ENCODE measurements at places on chromosomes 12 and 14. TPM values are rescaled to one million over a fixed set of nuclear protein-coding genes. Genes with fewer than 3 reads are reported as not detected.
A peak's percentile ranks its signal among the peaks of the same experiment; 100 is the strongest.

DNA sequence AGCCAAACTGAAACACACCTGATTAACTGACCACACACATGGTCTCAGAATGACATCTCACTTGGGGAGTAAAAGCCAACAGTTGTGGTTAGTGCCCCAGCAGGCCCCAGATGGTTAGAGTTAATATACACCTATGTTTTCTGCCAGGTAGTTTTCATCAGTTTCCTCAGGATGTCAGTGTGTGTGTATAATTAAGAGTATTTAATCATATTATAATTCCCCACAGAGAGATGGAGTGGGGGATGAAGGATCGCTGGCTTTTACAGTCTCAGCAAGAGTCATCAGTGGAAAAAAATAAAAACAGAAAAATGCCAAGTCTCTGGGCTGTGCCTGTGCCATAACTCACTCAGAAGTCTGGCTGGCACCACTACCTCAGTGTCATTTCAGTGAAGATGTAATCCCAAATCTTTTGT is 412.5 kb downstream of the ZFP36L1 start:
- no peak for DNase-seq

Gene CPNE8
- total RNA-seq: 20.5 TPM

DNA sequence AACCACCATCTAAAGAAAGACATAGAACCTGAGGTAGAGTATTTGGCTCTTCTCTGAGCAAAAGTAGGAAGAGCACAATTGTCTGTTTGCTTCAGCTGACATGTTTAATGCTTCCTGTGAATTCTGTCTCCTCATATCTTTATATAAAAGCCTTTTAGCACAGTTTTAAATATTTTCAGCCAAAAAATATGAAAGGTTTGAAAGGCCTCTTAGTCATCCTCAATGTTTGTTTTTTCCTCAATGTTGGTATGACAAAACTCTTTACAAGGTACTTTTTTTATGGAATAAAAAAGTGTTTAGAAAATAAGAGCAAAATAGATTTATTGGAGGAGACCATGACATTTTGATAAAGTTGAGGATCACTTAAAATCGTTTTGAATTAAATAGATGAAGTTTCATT is 360.9 kb downstream of the NAV3 start:
- no peak for DNase-seq

Gene NANOG
- 0.84 TPM for total RNA-seq

DNA sequence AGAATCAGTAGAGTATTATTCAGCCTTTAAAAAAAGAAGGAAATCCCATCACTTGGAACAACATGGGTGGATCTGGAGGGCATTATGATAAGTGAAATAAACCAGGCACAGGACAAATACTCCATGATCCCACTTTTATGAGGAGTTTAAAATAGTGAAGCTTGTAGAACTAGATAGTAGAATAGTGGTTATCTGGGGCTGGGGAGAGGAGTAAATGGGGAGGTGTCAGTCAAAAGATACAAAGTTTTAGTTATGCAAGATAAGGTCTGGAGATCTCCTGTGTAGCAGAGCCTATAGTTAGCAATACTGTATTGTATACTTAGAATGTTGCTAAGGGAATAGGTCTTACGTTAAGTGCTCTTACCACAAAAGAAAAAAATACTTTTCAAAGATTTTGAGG is 64.9 kb downstream of the RIC8B start:
- DNase-seq: no peak

DNA sequence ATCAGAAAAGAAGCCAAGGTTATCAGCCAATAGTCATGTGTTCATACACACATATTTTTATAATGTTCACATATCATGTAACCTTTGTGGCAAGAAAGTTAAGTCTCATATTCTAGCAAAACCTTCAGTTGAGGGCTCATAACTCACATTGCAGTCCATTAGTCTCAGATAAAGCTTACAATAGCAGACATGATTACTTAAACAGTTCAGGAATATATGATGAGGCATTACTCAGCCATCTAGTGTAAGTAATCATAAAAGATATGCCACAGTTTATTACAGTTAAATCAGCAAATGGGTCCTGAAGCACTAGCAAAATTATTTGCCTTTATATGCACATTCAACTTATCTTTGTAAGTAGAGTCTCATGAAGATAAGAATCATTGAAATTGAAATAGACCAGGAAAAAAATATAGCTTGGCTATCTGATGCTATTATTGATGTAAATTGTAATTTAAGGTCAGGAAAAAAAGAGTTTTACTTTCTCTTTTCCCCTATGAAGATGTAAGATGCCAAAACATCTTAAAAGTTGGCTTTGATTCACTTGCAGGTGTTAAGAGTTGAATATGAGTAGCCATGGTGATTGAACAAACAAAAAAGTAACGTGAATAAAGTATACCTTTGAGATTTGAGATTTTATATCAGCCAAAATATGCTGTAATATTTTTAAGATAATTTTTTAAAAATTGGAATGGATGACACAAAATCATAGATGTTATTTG is 537.0 kb downstream of the SLC6A15 start:
- DNase-seq: no peak

- DNase-seq: no peak
Observed at GRCh38 chr12:110165540-110166159, 41.5 kb downstream of the IFT81 start.

GRCh38 chr14:65003394-65003793 is 16.7 kb downstream of the FNTB start:
- no peak for DNase-seq

GRCh38 chr14:79665556-79665955 is 545.7 kb downstream of the DIO2 start:
- DNase-seq: no peak

DNA sequence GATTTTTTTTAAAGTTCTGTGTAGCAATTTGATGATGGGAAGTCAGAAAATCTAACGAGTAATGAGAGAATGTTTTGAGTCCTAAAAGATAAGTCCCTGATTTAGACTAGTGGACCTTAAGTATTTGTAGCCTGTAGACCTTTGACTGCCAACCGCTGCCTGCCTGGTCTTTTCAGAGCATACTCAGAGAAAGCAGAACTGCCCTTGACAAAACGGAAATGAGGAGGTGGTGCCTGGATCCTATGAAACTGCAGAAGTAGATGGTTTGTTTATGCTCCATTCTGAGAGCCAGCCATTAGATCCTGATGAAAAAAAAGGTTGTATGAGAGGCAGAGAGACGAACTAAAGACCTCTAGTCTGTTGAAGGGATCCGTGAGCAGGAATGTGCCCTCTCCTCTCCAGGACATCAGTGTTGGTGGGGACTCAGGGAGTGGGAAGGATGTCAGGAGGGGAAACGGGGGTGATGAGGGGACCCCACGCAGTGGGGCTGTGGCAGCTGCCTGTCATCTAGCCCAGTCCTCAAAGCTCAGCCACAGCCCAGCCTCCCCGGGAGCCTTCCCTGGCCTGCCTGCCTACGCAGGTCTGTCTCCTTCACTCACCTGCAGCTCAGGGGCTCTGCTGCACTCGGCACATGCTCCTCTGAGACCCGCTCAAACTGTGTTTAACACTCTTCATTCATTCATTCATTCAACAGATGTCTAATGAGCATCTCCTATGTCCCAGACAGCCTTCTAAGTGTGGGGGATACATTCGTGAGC is 447.5 kb downstream of the AACS start:
- DNase-seq: no peak

DNA sequence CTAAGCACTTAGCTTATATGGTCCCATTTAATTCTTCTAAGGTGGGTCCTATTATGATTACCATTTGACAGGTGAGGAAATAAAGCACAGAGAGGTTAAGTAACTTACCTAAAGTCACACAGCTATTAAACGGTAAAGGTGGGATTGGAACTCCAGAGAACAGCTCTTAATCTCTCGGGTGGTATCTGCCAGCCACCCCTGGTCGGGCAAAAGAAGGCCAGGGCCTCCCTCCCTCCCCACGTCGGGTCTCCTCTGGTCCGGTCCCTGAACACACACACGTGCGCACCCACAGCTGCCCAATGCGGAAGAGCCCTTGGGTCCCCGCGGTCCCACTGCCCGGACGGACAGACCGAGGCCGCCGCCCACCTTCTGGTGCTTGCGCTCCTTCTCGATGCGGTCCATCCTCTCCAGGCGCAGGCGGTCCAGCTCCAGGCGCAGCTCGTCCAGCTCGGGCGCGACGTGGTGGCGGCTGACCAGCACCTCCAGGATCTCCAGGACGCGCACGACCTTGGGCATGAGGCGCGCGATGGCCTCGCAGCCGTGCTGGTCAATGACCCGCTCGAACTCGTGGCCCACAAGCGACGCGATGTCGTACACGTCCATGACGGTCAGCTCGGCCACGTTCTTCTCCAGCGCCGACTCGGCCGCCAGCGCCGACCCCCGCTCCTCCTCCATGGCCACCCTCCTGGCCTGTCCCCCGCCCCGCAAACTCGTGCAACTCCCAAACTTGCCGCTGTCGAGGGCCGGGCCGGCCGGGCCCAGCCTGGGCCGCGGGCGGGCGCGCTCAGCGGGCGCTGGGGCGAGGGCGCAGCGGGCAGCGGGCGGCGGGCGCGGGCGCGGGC is 490 bp downstream of the RILPL1 start:
- DNase-seq: peak; percentile 23

Gene NRXN3
- 52.2 TPM for total RNA-seq

- no peak for DNase-seq
Observed at GRCh38 chr14:78302841-78303240, 132.7 kb downstream of the NRXN3 start.

Gene RGS6
- 67.2 TPM for total RNA-seq

Gene SLC25A21
- total RNA-seq: 0.42 TPM

- DNase-seq: no peak
Observed at GRCh38 chr12:38771871-38772270, 133.5 kb downstream of the CPNE8 start.

Gene ZBTB39
- total RNA-seq: 5.3 TPM

DNA sequence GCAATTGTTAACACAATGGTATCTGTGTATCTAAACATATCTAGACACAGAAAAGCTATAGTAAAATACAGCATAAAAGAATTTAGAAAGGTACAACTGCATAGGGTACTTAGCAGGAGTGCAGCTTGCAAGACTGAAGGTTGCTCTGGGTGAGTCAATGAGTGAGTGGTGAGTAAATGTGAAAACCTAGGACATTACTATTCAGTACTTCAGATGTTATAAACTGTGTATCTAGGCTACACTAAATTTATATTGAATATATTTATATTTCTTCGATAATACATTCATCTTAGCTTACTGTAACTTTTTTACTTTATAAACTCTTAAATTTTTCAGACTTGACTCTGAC is 409.0 kb upstream of the DCN start:
- DNase-seq: no peak

Gene TPPP2
- not detected for total RNA-seq

Gene ACOT2
- total RNA-seq: 56.6 TPM

- no peak for DNase-seq
Observed at GRCh38 chr14:61328626-61329262, 7.4 kb downstream of the PRKCH start.

Gene ALKBH2
- 17.8 TPM for total RNA-seq

DNA sequence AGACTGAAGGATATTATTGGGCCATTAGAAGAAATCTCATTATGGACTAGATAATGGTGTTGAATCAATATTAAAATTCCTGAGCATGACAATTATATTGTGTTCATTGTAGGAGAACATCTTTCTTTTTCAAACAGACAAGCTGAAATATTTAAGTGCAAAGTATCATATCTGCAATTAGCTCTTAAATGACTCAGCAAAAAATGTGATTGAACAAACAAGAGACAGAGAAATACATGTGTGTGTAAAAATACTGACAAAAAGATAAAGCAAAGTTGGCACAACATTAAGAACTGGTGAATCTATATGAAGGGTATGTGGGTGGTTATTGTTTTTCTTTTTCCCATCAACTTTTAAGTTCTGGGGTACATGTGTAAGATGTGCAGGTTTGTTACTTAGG is 9.5 kb downstream of the CEP290 start:
- DNase-seq: no peak

Gene PRB2
- not detected for total RNA-seq

DNA sequence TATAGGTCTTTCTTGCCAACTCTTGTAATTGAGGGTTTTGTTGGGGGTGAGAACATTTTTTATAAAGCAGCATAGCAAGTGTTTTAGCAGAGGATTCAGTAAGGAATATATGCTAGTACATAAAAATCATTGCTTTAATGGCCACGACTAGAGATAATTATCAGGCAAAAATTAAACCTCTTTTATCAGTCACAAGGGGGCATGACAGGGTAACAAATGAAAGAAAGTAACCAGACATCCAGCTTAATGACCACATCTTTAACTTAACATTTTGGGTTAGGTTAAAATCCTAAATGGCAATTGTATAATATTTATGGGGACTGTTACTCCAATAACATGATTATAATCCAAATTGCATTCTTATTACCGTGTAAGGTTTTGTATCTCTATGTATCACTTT is 119.6 kb downstream of the LRRIQ1 start:
- no peak for DNase-seq

- DNase-seq: no peak
Observed at GRCh38 chr12:24749171-24749570, 199.7 kb downstream of the BCAT1 start.

DNA sequence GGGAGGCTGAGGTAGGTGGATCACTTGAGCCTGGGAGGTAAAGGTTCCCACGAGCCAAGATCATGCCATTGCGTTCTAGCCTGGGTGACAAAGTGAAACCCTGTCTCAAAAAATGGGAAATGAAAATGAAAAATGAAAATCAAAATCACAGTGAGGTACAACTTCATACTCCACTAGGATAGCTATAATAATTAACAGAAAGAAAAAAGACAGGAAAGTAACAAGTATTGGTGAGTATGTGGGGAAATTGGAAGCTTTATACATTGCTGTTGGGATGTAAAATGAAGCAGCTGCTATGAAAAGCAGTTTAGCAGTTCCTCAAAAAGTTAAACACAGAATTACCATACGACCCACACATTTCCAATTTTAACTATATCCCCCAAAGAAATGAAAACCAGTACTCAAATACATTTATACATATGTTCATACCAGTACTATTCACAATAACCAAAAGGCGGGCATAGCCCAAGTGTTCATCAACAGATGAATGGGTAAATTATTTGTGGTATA is 22.2 kb downstream of the SGPP1 start:
- no peak for DNase-seq

DNA sequence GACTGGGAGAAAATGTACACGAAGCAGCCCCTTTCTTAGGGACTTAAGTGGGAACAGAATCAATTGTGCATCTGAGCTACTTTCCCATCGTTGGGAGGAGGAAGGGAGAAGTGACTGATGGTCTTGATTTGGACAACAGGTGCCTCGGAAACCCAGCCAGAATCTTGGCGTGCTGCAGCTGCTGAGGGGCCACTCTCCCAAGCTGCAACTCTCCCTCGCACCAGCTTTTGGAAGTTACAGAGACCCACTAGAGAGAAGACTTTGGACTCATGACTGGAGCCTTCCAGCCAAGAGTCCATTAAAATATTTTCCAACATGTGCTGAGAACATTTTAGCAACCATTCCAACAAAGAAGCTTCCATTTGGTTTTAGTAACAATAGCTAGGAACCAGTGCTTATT is 52.3 kb downstream of the GNS start:
- no peak for DNase-seq

Gene KERA
- total RNA-seq: not detected

- no peak for DNase-seq
Observed at GRCh38 chr12:68224613-68225285, 861 bp downstream of the IL26 start.

- no peak for DNase-seq
Observed at GRCh38 chr14:102095871-102096568, 9.2 kb upstream of the HSP90AA1 start.

GRCh38 chr14:94738097-94738496 is 31.8 kb downstream of the GSC start:
- DNase-seq: no peak

- DNase-seq: no peak
Observed at GRCh38 chr14:69701291-69701690, 65.7 kb upstream of the SRSF5 start.

Gene PAPLN
- total RNA-seq: 231 TPM

GRCh38 chr12:51636581-51636980 is 45.5 kb downstream of the SCN8A start:
- DNase-seq: no peak
